ENCODE measurements at places on chromosomes 2 and 18. TPM values are rescaled to one million over a fixed set of nuclear protein-coding genes. Genes with fewer than 3 reads are reported as not detected.

RNF152 gene
- total RNA-seq: 17.8 TPM

ADD2 gene
- 189 TPM for total RNA-seq

FRZB gene
- 2.8 TPM for total RNA-seq

ADAM17 gene
- total RNA-seq: 20.3 TPM

C2orf72 gene
- total RNA-seq: 57.0 TPM

DSEL gene
- 14.2 TPM for total RNA-seq

PLCD4 gene
- total RNA-seq: 6.3 TPM

GPR45 gene
- total RNA-seq: 2.1 TPM

COMMD1 gene
- 36.2 TPM for total RNA-seq

CASP10 gene
- 3.1 TPM for total RNA-seq

MERTK gene
- 19.7 TPM for total RNA-seq

KYNU gene
- 0.11 TPM for total RNA-seq

SCYGR6 gene
- total RNA-seq: not detected

CXCR1 gene
- 1.5 TPM for total RNA-seq

SERPINB11 gene
- not detected for total RNA-seq

COLEC11 gene
- total RNA-seq: 2.9 TPM

RGPD3 gene
- total RNA-seq: 0.65 TPM

TMEM169 gene
- 8.3 TPM for total RNA-seq

C2orf78 gene
- not detected for total RNA-seq

SOX11 gene
- total RNA-seq: 2.3 TPM

UGT1A8 gene
- not detected for total RNA-seq

Measured in dorsolateral prefrontal cortex (tissue), 122 donors.